Stimulated activated CD4-positive, alpha-beta T cell treated with anti-CD3 and anti-CD28 coated beads, Interleukin-15, amount 100 ng/mL, for 24 hours (primary cell): ENCODE measurements at places on chromosomes 5 and 9.

DNA sequence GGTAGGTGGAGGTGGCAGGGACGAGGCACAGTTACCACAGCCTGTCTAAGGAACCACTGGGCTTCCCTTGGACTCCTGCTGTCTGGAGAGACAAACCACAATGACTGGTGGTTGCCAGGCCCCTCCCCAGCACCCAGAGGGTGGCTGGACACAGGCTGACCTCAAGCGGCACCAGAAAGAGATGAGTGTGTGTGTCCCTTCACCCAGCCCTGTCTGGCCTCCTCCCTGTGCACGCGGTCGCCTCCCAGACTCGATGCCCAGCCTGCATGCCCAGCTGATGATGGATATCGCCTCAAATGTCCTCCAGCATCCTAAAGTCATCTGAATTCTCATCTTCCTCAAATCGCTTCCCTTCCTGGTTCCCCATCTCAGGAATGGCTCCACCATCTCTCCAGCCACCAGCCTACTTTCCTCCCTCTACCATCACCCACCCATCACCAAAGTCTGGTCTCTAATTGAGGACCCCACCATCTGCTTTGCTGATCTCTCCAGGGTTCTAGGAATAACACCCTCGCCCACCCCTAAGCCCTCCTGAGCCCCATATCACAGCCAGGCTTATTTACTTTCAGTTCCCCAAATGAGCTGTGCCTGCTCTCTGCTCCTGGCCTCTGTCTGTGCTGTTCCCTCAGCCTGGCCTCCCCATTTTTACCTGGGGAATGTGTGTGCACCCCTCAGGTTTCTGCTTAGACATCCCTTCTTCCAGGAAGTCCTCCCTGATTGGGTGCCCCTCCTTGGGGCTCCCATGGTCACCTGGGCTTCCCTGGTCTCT, 52.5 kb upstream of the GGTA1 start:
- DNase-seq = no peak

DNA sequence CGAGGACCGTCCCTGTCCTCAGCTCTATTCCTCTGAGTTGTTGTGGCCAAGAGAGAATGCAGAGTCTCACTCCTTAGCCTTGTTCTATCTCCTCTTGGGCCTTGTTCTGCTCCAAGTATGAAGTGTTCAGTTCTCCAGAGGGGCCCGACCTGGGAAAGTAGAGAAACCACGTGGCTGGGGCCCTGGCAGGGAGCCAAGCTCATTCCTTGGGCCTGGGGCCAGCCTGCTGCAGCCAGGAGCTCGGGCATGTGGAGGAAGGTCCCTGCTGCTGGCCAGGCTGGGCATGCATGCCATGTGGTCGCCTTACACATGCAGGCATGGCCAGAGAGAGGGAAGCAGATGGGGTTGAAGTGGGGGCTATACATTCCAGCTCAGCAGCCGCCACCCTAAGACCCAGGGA, 60.7 kb downstream of the COL27A1 start:
- DNase-seq = no peak

DNA sequence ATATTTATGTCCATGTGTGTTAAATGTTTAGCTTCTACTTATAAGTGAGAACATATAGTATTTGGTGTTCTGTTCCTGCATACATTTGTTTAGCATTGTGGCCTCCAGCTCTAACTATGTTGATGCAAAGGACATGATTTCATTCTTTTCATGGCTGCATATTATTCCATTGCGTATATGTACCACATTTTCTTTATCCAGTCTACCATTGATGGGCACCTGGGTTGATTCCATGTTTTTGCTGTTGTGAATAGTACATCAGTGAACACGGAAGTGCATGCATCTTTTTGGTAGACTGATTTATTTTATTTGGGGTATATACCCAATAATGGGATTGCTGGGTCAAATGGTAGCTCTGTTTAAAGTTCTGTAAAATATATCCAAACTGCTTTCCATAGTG, 359.0 kb downstream of the SLCO4C1 start:
- no peak for DNase-seq

- no peak for DNase-seq
Observed at GRCh38 chr5:87383216-87383615, 29.5 kb downstream of the CCNH start.

- DNase-seq = no peak
Observed at GRCh38 chr5:74206579-74207550, 433.7 kb downstream of the ENC1 start.

- no peak for DNase-seq
Observed at GRCh38 chr5:54709096-54709495, 191.5 kb downstream of the SNX18 start.

GRCh38 chr5:58259685-58260152, 200.2 kb downstream of the PLK2 start:
- DNase-seq = no peak

- DNase-seq = no peak
Observed at GRCh38 chr9:26530841-26531240, 361.8 kb downstream of the CAAP1 start.

- DNase-seq = no peak
Observed at GRCh38 chr5:178535299-178536175, 54.7 kb downstream of the COL23A1 start.

GRCh38 chr9:124390794-124391658, 24.2 kb downstream of the PSMB7 start:
- no peak for DNase-seq

DNA sequence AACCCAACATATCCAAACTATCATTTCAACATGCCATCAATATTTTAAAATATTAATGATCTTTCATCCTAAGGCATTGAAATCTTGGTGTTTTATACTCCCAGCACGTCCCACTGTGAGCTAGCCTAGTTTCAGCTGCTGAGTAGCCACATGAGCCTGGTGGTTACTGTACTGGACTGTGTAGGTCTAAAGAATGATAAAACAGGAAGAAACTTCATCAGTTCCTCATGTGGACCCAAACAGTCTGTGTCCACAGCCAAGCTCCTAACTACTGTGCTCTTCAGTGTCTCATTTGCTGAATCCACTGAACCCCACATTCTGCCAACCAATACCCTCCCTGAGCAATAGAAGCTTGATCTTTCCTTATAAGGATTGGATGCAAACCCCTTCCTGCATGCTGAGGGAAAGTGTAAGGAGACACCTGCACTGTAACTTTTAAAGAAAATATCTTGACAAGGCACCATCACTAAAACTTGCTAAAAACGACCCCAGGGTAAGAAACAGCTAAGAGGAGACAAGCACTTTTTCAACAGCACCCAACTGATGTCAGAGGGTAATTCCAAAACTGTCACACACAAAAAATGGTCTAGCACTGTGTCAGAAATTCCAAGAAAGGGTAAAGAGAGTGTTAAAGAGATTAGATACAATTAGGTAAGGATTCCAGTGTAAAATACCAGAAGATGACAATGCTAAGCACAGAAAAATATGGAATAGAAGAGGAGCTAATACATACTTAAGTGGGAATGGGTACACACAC, 126.9 kb downstream of the SPOCK1 start:
- no peak for DNase-seq
